ENCODE measurements at places on chromosomes 11 and 22.

- H3K27ac ChIP-seq: no peak overlapping the region
- H3K27me3 ChIP-seq: no peaks in the 10 kb centered on the region
- no peaks in the 10 kb centered on the region for H3K36me3 ChIP-seq
- no peak for DNase-seq
- H3K4me3 ChIP-seq: no peak overlapping the region
- H3K4me1 ChIP-seq: no peaks in the 10 kb centered on the region
These were observed 12.5 kb upstream of the TP53I11 start for GRCh38 chr11:44963136-44963535.

DNA sequence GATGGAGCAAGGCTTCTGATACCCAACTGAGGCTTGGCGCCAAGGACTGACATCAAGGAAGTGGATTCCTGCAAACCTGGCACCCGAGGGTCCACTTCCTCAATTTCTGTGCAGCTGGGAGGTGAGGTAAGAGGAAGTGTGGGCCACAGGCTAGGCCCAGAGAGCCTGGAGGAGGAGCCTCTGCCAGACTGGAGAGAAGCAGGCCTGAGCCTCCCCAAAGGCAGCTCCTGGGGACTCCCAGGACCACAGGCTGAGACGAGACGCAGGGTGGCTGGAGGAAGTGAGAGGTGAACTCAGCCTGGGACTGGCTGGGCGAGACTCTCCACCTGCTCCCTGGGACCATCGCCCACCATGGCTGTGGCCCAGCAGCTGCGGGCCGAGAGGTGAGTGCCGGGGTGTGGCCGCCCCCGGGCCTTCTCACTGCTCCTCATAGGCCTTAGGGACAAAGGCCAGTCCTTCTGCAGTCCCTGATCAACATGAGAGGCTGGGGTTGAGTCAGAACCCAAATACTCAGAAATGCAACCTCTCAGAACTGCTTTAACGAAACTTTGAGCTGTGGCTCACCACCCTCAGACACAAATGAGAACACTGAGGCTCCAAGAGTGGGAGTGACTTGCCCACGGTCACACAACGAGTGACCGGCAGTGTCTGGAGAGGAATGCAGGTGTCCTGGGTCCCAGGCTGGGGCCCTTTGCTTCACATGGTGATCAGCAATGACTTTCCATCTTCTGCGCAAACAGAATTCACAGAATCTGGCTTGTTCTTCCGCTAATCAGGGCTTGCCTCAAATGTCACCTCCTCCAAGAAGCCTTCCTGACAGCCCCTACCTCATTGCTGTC lies at the start of gene NCF4:
Gene NCF4 (plus strand): TSS at position 186 of the 839 bp plus-strand sequence. CDS start 166 bp downstream, at position 352.
- peaks cover 41% of the 10 kb centered on the region for H3K4me1 ChIP-seq
- H3K4me3 ChIP-seq: peak within 1 kb of the TSS; percentile 66
- peak; percentile 53 for DNase-seq
- peak within 1 kb of the TSS; percentile 96 for H3K27ac ChIP-seq
- H3K27me3 ChIP-seq: peaks cover 7% of the 10 kb centered on the region

DNA sequence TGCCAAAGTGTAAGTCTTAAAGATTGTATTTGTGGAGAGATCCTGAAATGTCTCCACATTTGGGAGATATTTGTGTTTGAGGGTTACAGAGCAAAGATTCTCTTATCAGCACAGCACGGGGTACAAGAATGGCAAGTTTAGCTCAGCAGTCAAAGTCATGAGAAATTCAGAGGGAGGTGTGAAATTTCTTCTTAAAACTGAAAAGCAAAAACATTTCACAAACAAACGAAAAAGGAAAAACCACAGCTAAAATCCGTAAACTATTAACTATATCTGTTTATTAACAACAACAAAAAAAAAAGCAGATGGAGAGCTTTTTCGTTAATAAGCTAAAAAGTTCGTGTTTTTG lies 40.9 kb upstream of the ETS1 start:
- peak overlapping the region; percentile 71 for H3K27ac ChIP-seq
- H3K4me3 ChIP-seq: peak overlapping the region; percentile 48
- DNase-seq: no peak

GRCh38 chr11:88535916-88536547 lies 198.5 kb upstream of the CTSC start:
- H3K27me3 ChIP-seq: peaks cover 1% of the 10 kb centered on the region
- peaks cover 2% of the 10 kb centered on the region for H3K36me3 ChIP-seq
- peaks cover 18% of the 10 kb centered on the region for H3K4me1 ChIP-seq
- no peak overlapping the region for H3K4me3 ChIP-seq

GRCh38 chr11:112288021-112288420 lies 27.4 kb upstream of the PLET1 start:
- H3K27me3 ChIP-seq: peaks cover 4% of the 10 kb centered on the region
- no peak for DNase-seq
- H3K27ac ChIP-seq: no peak overlapping the region
- no peak overlapping the region for H3K4me3 ChIP-seq
